CD8-positive, alpha-beta T cell (primary cell): ENCODE measurements at places on chromosomes 4 and X.

- no peak for DNase-seq
Observed at GRCh38 chr4:37948542-37948941, 11.7 kb upstream of the PTTG2 start.

- DNase-seq, result no peak
Observed at GRCh38 chrX:133677123-133678063, 262.1 kb upstream of the GPC4 start.

DNA sequence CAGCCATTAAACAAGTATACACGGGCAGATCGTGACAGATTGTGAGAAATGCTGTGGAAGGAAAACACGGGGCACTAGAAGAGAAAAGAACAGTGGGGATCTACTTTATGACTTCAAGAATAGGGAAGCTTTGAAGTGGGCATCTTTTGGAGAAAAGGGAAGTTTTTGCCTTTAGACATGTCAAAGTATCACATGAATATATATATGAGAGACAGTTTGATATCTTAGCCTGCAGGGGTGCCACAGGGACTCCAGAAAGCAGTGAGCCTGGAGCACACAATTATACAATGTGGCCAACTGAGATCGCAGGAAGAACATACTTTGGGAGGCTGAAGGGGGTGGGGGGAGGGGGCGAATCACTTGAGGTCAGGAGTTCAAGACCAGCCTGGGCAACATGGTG, 35.7 kb downstream of the RELL1 start:
- no peak for DNase-seq

- no peak for DNase-seq
Observed at GRCh38 chr4:155541716-155542115, 124.9 kb upstream of the GUCY1A1 start.

DNA sequence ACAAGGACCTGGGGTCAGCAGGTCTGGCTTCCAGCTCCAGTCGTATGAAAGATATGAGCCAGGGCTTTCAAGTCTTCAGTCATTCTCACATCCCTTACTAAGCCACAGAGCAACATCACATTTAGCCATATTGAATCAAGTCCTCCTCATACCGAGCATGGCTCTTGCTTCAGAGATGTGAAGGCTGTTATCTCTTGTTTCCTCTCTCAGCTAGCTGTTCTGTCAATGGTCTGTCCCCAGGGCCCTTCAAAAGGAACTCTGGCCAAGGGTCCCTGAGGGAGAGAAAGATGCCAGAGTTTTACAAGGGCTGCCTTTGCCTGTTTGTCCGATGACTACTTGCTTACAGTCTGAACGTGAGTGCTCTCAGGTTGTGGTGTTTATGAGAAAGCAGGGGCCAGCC, 30.5 kb downstream of the DOCK11 start:
- no peak for DNase-seq

- DNase-seq, result no peak
Observed at GRCh38 chr4:54063229-54063628, 1.2 kb downstream of the CHIC2 start.

DNA sequence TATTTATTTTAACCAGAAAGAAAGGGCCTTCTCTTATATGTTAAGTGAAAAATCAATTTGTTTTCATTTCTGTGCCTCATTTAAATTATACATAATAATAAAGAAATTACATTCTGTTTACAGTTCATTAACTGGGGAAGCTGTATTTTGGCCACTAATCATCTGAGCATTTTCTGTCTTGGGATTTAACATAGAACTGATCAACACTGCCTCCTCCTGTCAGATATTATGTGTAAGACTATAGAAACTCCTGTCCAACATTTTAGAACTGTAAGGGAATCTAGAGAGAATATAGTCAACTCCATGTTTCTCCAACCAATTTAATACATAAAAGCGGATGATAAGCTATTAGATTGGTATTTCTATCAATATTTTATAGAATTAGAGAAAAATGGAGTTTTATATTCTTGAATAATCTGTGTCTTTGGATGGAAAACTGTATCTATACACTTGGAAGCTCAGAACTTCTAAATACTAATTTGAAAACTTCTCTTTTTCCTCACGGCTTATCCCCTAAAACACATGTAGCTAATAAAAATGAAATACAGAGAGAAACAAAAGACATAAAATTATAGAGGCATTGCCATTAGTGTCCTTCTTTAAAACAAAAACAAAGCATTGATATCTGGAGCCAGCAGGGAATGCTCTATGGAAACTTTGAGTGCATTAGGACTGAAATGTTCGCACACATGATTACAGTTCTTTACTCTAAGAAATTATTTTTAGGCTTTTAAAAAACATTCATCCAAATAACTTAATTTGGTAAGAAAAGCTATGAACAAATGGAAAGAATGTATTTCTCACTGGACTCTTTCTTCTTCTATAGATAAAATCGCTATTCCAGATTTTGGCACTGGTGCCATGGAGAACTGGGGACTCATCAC, 33.1 kb downstream of the ENPEP start:
- no peak for DNase-seq

GRCh38 chr4:22241415-22241814, 274.5 kb downstream of the ADGRA3 start:
- no peak for DNase-seq

DNA sequence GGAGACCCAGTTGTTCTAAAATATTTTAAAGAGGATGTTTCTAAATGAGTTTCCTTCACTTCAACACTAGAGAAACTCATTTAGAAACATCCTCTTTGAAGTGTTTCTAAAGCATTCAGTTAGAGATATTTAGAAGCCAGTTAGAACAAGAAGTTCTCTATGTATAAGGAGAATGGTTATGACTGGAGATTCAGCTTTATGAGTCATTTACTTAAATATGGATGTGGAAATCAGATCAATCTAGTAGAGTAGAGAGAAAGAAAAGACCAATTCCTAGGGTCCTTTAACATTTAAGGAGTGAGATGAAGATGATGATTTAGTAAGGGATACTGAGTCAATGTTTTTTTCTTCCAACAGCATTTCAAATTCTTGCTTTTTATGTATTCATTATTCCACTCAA, 234.1 kb downstream of the GRXCR1 start:
- no peak for DNase-seq

DNA sequence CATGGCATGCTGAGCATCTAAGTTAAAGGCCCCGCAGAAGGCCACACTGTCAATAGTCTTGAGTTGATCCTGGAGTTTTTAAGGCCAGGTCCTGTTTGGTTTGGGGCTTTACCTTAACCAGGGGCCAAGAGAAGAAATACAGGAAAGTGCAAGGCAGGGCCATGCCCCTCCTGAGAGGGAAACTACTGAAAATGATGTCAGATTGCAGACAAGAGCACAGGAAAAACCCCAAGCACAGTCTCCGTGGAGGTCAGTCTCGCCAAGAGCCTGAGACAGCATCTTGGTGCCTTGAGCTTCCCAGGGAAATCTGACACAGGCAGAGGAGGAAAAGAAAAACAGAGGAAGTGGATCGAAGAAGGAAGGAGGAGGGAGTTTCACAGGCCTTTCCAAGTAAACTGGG, 32.2 kb upstream of the GATB start:
- DNase-seq, result no peak

- DNase-seq, result no peak
Observed at GRCh38 chr4:8336412-8337075, 67.0 kb downstream of the HTRA3 start.

GRCh38 chr4:138312536-138312911, 70.4 kb upstream of the SLC7A11 start:
- DNase-seq, result no peak

DNA sequence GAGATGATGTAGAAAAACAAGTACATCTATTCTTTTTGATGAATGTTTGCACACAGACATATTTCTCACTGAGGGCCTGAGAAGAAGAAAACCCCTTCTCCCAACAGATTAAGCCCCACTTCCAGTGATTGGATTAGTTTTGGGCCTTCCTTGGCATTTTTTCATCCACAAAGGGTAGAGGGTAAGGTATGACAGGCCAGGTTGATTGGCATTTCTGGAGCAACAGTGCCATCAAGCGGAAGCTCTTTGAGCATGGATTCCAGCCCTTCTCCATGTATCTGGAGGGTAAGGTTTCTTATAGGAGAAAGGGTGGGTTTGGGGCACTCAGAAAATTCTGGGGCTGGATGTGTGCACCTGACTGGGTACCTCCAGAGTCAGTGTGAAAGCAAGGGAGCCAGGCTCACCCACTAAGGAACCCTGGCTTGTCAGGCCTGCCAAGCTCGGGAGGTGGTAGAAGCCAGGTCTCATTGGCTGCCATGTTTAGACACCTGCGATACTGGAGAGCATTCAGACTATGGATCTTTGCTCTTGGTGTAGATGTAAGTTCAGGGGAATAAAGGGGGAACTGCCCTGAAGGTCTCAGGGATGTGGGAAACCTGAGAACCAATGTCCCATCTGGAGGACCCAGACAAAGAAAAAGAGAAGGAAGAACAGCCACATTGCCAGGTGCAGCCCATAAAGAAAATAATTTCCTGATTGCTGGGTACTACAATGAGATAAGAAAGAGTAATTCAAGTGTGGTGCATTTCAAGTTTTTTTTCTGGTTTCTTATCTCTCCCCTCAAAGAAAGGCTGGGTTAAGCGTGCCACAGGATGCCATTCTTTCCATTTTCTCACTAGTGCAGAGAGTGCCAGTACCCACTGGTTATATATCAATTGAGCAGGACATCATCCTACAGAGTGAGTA, 222.3 kb upstream of the AGTR2 start:
- no peak for DNase-seq

GRCh38 chr4:184977747-184978146, 40.5 kb upstream of the HELT start:
- DNase-seq, result no peak

DNA sequence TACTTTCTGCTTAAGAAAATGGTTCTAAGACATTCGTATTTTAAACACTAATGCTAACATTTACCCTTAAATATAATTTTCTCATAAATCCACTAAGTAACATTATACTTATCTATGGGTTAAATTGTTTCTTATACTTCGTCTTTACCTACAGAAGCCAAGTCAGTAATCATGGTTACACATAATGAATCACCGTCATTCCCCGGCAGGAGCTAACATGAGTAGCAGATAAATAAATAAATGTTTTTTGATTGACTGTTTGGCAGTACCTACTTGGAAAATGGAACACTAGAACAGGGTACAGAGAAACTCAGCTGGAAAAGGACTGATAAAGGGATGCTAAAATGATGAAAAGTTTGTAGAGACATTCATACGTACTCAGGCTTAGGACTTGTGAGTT, 430.4 kb downstream of the ACTRT1 start:
- no peak for DNase-seq

DNA sequence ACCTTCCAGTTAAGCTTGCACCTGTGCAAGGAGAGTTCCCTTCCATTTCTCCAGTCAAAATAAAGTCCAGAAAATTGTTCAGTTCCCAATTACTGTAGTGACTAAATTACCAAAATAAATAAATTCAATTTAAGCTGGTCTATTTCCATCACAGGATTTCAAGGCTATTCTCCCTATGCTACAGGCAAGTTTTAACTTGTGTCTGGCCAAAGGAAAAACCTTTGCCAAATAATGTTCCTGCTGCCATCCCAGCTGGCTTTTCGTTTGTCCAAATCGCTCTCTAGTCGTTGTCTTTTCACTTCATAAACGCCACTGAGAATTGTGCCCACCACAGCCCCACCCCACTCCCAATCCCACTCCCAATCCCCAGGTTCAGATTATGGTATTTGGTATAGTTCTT, 2.4 kb downstream of the KCTD8 start:
- no peak for DNase-seq

DNA sequence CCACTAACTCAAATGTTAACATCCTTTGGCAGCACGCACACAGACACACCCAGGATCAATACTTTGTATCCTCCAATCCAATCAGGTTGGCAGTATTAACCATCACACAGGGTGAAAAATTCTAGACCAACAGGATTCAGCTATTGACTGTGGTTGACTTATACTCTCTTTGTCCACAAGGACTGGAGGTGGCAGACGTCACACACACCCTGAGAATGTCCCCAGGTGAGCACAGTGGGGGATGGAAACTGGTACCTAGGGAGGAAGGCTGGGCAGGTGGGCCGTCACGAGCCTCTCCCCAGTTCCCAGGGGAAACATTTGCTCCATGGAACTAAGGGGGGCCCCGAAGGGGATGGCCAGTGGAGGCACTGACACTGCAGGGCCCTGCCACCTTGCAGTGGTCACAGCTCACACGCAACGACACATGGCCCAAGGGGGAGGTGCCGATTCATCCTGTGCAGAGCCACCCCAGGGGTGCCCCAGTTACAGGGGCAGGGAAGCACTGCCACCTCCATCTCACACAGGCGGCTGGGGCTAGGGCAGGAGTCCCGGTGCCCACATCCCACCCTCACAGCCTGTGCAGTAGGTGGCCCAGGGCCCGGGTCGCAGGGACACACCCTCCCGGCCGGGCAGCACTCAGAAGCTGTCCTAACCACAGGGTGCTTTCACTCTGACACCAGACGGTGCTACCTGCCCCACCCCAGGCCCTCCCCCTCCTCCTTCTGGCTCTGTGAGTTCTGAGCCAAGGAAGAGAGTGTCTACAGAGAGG, 17.4 kb downstream of the ZFYVE28 start:
- no peak for DNase-seq

DNA sequence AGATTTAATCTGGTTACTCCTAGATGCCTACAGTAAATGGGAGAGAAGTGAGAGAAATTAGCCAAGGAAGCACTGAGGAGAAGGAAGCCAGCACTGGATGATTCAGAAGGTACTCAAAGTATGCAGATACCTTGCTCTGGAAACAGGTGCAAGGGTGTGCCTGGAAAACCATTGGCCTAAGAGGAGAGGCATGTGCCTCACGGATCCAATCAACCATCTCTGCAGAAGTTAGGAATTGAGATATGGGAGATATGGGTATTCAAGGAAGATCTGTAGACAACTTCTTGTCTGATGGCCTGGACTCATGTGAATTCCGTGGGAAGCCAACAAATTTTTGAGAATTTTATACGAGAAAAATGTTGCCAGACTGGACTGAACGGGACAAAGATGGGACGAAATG, 4.7 kb downstream of the H2BW1 start:
- no peak for DNase-seq

DNA sequence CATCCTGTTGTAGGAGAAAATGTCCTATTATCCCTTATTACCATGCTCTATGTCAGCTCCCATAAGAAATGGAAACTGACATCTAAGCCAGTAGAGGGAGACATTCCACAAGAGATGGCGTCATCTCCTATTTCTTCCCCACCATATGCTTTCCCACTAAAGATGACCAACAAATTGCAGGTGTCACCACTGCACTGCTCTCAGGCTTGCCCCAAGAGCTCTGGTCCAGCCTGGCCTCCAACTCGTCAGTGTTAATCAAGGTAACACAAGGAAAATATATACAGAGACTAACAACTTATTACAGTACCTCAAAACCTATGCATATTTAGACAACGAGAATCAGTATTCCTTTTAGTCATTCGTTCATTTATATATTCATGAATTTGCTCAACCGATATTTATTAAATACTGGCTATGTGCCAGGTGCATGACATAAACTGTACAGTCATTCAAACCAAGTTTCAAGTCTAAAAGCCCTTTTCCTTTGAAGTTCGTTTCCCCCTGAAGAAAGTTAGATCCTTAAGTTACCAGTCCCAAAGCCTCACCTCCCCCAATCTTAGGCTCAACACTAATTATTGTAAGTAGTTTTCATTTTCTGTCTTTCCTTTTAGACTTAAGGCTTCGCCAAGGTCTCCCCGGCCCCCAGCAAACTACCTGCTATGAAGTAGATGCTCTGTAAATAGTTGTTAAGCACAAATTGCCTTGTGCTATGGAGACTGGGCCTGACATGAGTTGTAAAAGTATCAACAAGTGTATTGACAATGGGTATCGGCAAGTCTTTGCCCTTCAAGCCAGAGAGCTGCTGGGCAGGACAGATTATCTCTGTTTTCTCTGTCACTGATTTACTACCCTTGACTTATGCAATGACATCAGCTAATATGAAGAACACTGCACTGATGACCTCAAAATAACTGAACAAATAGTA, 3.1 kb upstream of the FGB start:
- no peak for DNase-seq
